ENCODE measurements at places on chromosomes 1 and 21.

DNA sequence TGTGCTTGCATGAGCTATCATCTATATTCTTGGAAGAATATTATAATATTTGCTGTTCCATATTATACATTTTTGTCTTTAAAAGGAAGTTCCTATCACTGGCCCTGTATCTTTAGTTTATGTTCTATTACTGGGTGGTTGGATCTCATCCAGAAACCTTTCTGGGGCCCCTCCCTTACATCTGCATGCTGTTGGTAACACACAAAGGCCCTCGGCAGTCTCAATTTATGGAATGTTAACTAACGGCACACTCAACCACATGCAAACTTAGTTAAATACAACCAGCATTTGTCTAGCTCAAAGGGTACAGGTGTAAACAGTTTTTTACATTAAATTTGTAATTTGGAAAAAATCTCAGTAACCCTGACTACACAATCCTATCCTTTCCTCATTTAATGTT is 9.7 kb upstream of the HYI start:
- no peak for DNase-seq

DNA sequence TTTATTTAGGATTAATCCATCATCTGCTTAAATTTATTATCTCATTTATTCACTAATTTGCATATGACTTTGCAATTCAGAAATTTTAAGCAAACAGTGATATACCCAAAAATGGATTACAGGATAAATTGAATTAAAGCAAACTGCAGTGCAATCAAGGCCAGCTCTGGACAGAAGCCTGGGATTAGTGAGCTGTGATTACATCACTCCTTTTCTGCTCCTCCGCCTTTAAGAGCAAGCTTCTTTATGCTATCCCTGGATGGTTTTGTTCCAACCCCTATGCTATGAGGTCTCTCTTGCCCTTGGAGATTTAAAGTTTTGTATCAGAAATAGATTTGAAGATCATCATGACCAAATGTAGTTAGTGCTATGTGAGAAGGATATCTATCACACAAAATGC is 32.6 kb downstream of the GPR52 start:
- DNase-seq = no peak

GRCh38 chr1:206464456-206464964 is 5.8 kb upstream of the IKBKE start:
- DNase-seq = no peak

- DNase-seq = no peak
Observed at GRCh38 chr1:40956407-40956806, 23.1 kb upstream of the CTPS1 start.

GRCh38 chr1:86928819-86929218 is 14.4 kb downstream of the HS2ST1 start:
- no peak for DNase-seq

DNA sequence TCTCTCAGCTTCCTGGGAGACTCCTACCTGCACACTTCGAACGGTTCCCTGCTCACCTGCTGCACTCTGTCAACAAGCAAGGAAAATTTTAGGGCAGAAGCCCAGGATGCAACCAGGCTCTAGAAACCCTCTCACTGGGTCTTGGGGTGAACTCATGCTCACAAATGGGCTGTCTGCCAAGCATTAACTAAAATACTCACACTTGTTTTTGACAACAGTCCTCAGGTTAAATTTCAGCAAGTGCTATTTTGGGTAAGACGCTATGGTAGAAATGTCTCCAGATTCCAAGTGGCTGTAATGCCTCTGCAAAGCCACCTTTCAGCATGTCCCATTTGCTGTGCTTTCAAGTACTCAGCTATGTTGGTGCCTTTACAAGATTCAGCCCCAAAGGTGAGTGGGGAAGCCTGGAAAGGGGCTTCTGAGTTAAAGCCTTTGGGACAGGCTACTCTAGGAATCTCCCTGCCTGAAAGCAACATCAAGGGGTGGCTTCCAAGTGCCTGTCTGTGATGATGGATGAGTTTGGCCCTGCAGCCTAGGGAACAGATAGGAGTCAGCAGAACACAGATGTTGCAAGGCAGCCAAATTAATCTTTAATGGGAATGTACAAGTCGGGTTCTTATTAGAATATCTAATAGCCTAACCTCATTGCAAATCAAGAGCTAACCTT is 211.9 kb upstream of the SPAG17 start:
- no peak for DNase-seq

DNA sequence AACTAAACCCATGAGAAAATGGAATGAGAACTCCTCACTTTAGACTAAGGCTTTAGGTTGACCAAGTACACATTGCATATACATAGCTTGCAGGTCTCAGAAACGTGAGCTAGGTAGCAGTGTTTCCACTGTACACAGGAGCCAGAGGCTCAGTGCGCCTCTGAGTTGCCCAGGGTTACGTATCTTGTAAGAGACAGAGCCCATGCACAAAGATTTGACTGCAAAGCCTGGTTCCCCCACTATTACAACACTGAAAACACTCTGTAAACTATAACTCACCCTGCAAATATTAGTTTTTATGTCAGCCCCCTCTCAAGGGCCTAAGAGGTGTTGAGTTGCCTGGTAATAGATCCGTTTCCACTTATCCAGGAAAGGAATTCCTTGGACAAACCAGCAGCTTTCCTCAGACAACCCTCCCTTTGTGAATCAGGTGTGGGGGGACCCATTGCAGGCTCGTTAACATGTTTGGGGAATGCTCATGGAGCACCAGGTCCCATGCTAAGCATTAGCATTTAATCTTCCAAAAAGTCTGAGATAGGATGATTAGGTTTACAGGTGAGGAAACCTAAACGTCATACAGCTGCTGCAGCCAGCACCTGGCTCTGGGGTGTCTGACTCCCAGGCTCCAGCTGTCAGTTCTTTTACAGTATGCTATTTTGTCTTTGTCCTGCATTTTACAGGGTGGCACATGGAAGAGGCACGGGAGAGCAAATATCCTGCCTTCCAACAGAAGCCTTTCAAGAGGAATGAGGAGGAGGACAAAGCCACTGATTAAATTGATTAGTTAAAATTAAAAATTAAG is 25.7 kb downstream of the TENT5C start:
- no peak for DNase-seq

DNA sequence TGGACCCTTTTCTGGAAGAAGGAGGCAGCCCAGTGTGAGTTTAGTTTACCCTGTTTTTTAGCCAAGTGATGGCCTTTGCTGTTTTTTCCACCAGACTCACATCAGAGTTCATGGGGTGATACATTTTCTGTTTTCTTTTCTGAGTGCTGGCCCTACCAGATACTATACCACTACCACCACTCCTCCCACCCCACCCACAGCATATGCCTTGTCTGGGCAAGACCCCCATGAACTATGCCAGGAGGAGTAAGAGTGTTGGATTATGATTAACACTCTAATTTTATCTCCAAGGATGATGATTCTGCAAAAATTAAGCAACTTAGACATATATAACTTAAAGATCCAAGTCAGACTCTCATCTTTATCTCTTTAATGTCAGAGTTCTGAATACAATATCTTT is 26.1 kb downstream of the FABP3 start:
- no peak for DNase-seq

DNA sequence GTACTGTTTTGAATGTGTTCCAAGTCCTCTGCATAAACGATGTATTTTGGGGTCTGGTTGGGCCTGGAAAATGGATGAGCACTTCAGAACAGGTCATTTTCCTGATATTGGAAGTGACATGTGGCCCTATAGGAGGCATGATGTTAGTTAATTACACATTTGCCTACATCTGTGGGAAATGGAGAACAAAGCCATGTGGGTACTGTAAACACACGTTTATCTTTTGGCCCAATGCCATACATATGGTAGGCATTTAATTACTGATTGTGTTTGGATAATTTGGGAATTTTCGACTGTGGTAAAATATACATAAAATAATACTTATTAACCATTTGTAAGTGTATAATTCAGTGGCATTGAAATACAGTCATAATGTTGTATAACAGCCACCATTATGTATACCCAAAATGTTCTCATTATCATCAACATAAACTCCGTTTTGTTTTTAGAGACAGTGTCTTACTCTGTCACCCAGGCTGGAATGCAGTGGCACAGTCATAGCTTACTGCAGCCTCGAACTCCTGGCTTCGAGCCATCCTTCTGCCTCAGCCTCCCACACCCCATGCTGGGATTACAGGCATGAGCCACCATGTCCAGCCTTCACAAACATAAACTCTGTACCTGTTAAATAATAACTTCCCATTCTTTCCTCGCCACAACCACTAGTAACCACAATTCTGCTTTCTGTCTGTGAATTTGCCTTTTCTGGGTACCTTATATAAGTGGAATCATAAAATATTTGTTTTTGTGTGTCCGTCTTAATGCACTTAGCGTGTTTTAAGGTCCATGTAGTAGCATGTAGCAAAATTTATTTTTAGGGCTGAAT is 11.9 kb upstream of the RNPEP start:
- DNase-seq = no peak

- DNase-seq = no peak
Observed at GRCh38 chr1:36669262-36669661, 186.5 kb upstream of the CSF3R start.

GRCh38 chr1:160727316-160727640 is 11.8 kb upstream of the SLAMF7 start:
- no peak for DNase-seq

- DNase-seq = no peak
Observed at GRCh38 chr1:161864577-161864976, 98.5 kb downstream of the ATF6 start.

GRCh38 chr1:203143641-203144040 is 16.1 kb downstream of the ADORA1 start:
- no peak for DNase-seq

DNA sequence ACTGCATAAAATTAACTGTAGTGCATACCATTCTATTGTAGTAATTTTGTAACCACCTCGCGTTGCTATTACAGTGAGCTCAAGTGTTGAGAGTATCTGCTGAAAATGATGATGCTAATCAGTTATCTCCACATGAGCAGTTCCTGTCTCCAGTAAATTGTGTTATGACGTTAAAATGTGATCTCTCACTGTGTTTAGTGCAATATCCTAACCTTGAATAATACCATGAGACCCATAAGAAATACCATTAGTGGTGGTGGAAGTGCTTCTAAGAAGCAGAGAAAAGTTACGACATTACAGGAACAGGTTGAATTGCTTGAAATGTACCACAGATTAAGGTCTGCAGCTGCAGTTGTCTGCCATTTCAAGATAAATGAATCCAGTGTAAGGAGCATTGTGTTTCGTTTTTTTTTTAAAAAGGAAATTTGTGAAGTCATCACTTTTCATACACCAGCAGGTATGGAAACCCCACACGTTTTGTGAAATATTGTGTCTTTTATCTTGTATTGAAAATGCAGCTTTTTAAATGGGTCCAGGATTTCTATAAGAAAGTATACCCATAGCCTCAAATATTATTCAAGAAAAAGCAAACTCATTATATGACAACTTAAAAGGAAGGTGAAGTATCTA is 72.5 kb downstream of the ANGPTL1 start:
- no peak for DNase-seq

GRCh38 chr1:77509051-77509492 is 173.4 kb downstream of the ZZZ3 start:
- DNase-seq = no peak
